T-helper 2 cell treated with Interferon-gamma antibody and Interleukin-4, amounts not matched to agents 100 ng/mL and 5 ng/mL, for 36 hours (primary cell): ENCODE measurements at places on chromosomes 2 and 18. TPM values are rescaled to one million over a fixed set of nuclear protein-coding genes. Genes with fewer than 3 reads are reported as not detected.

Gene SERPINB4
- total RNA-seq = not detected in 2 replicates

Gene CBLN2
- not detected in 2 replicates for total RNA-seq

Gene SIX3
- 0.14 and 0.18 TPM in 2 replicates for total RNA-seq

Gene IGFBP5
- total RNA-seq = not detected in 2 replicates

Gene TXNDC2
- total RNA-seq = not detected in 2 replicates

Gene ITPRID2
- 54.9 and 58.3 TPM in 2 replicates for total RNA-seq

Gene IL1RN
- total RNA-seq = 0.70 TPM in 2 replicates

Gene IFIH1
- 31.8 and 33.3 TPM in 2 replicates for total RNA-seq

Gene PPIG
- total RNA-seq = 51.9 and 55.0 TPM in 2 replicates

Gene DQX1
- total RNA-seq = 0.80 and 1.1 TPM in 2 replicates
